Activated CD4-positive, alpha-beta T cell treated with anti-CD3 and anti-CD28 coated beads, Interleukin-2, amount 10 ng/mL, durations not matched to agents 24 days and 14 days (primary cell): ENCODE measurements at places on chromosomes 13 and 19. TPM values are rescaled to one million over a fixed set of nuclear protein-coding genes. Genes with fewer than 3 reads are reported as not detected.

Gene N4BP2L1
- total RNA-seq, result 16.6 and 17.9 TPM in 2 replicates

Gene PET100
- total RNA-seq, result 99.2 and 110 TPM in 2 replicates

Gene PLK5
- total RNA-seq, result not detected in 2 replicates

Gene SIGLECL1
- total RNA-seq, result not detected in 2 replicates

Gene ZNF575
- total RNA-seq, result 1.8 and 2.4 TPM in 2 replicates

Gene ICAM4
- 0.71 and 0.79 TPM in 2 replicates for total RNA-seq

Gene LILRB5
- total RNA-seq, result not detected in 2 replicates

Gene NKPD1
- 0.16 and 0.28 TPM in 2 replicates for total RNA-seq

Gene TSSK6
- total RNA-seq, result 3.3 and 4.4 TPM in 2 replicates

Gene PTPRH
- total RNA-seq, result not detected in 2 replicates

Gene SGCG
- not detected in 2 replicates for total RNA-seq

Gene CEACAM1
- 8.6 and 9.0 TPM in 2 replicates for total RNA-seq

Gene BST2
- total RNA-seq, result 151 and 153 TPM in 2 replicates

Gene LRG1
- total RNA-seq, result 0.24 and 0.40 TPM in 2 replicates
